Subcutaneous preadipocyte (primary cell): ENCODE measurements at places on chromosomes 4 and X. TPM values are rescaled to one million over a fixed set of nuclear protein-coding genes. Genes with fewer than 3 reads are reported as not detected.

BMPR1B gene
- total RNA-seq: 2.7 and 7.7 TPM in 2 replicates

NKX3-2 gene
- total RNA-seq: under 0.01 TPM in 1 of 2 replicates, not detected in the other

PARM1 gene
- total RNA-seq: 0.20 and 0.37 TPM in 2 replicates

SH3RF1 gene
- total RNA-seq: 11.0 and 23.1 TPM in 2 replicates

IKBKG gene
- 17.2 and 19.8 TPM in 2 replicates for total RNA-seq

HMGN5 gene
- total RNA-seq: 0.39 and 0.73 TPM in 2 replicates

GUCY1B1 gene
- total RNA-seq: 1.8 and 4.8 TPM in 2 replicates

SUPT20HL2 gene
- total RNA-seq: not detected in 2 replicates

HHIP gene
- total RNA-seq: 0.37 and 4.5 TPM in 2 replicates

CYBB gene
- total RNA-seq: not detected in 2 replicates

TREX2 gene
- total RNA-seq: 1.5 and 2.7 TPM in 2 replicates

SOX3 gene
- total RNA-seq: not detected in 2 replicates

WNK3 gene
- under 0.01 and 0.20 TPM in 2 replicates for total RNA-seq

MAGEA12 gene
- not detected in 2 replicates for total RNA-seq

HS3ST1 gene
- total RNA-seq: not detected in 2 replicates

GIMD1 gene
- not detected in 2 replicates for total RNA-seq

INTS6L gene
- 2.2 and 2.6 TPM in 2 replicates for total RNA-seq

CHRDL1 gene
- total RNA-seq: 1.4 and 7.3 TPM in 2 replicates

DCHS2 gene
- not detected in 2 replicates for total RNA-seq

TLR3 gene
- 3.9 and 5.1 TPM in 2 replicates for total RNA-seq

LRCH2 gene
- total RNA-seq: 4.3 and 4.8 TPM in 2 replicates

ARMCX4 gene
- 3.1 and 3.3 TPM in 2 replicates for total RNA-seq

PAGE2B gene
- not detected in 2 replicates for total RNA-seq

CC2D2A gene
- 24.6 and 25.2 TPM in 2 replicates for total RNA-seq

DCAF8L2 gene
- total RNA-seq: under 0.01 TPM in 1 of 2 replicates, not detected in the other

EIF4E gene
- 148 and 186 TPM in 2 replicates for total RNA-seq

CHST7 gene
- 16.9 and 22.7 TPM in 2 replicates for total RNA-seq

ALAS2 gene
- total RNA-seq: not detected in 2 replicates

TCEAL7 gene
- 22.8 and 26.2 TPM in 2 replicates for total RNA-seq

CCDC110 gene
- 0.20 and 1.5 TPM in 2 replicates for total RNA-seq

DCLK2 gene
- total RNA-seq: 3.3 and 7.2 TPM in 2 replicates

TRPC5OS gene
- not detected in 2 replicates for total RNA-seq

EVC2 gene
- total RNA-seq: 9.0 and 9.2 TPM in 2 replicates

SHOX gene
- not detected in 2 replicates for total RNA-seq

CXCL13 gene
- not detected in 2 replicates for total RNA-seq

PHF8 gene
- total RNA-seq: 13.6 and 15.6 TPM in 2 replicates

CENPVL3 gene
- not detected in 2 replicates for total RNA-seq

GSX2 gene
- not detected in 2 replicates for total RNA-seq

CLIC2 gene
- 9.4 and 15.1 TPM in 2 replicates for total RNA-seq

UGT2A1 gene
- not detected in 2 replicates for total RNA-seq
